ENCODE measurements at places on chromosomes 5 and 9. TPM values are rescaled to one million over a fixed set of nuclear protein-coding genes. Genes with fewer than 3 reads are reported as not detected.

DNA sequence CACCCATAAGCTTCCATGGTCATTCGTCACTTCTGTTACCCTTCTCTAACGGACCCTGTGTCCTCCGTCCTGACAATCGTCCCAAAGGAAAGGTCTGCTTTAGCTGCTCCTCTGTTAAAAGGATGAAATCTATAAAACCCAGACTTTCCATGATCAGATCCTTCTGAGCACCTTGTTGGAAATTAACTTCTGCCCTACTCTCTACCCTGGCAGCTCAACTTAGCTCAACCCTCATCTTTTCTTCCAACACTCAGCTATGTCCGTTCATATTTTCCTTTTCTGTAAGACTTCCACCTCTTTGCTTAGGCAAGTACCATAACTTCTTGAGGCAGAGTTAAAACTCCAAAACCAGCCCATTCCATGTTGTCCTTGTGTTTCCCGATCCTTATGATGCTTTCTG lies 205.4 kb downstream of the SPATA31A6 start:
- no peak for DNase-seq

GRCh38 chr5:16970826-16971225 lies 34.7 kb upstream of the MYO10 start:
- DNase-seq = no peak

GRCh38 chr5:178067755-178068154 lies 45.6 kb upstream of the N4BP3 start:
- DNase-seq = no peak

DNA sequence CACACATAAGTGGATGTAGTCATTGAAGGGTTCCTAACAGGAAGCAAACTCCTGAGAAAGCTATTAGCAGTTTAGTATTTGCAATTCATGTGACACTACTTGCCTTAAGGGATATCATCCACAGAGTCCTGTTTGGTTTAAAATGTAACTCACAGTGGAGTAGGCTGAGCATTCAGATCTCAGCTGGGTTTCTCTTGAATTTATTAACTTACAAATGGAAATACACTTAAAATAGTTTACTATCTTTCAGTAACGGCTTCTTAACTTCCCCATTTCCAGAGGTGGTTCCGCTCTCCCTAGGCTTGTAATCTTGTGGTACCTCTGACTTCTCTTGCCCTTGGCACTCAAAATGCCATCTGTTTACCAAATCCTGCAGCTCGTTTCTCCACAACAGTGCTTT lies 660.7 kb upstream of the ADAMTS16 start:
- DNase-seq = no peak

- DNase-seq = no peak
These were observed 330.7 kb upstream of the POU5F2 start for GRCh38 chr5:94072116-94072515.

GRCh38 chr9:123997665-123998277 lies 13.8 kb upstream of the LHX2 start:
- DNase-seq = no peak

- DNase-seq = no peak
These were observed 475.7 kb downstream of the CCDC171 start for GRCh38 chr9:16028548-16028947.

GRCh38 chr5:65916636-65917035 lies 9.7 kb upstream of the ERBIN start:
- DNase-seq = no peak

- no peak for DNase-seq
These were observed 153.2 kb downstream of the MELK start for GRCh38 chr9:36725777-36726356.

DNA sequence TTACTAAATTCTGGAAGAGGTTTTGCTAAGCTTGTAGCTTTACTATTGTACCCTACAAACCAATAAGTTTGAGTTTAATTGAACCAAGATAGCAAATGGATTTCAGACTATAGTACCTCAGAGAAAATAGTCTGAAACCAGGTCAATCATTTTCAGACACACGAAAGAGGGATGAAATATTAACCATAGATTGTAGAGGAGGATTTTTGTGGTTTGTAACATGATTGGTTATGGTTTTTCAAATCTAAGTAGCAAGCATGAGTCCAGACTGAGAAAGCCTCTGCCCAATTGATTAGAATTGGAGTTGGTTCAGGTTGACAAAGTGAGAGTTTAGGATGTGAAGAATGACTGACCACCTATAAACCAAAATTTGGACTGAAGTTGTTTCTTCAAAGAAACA lies 562.7 kb upstream of the DMAC1 start:
- no peak for DNase-seq

- DNase-seq = peak; percentile 19
These were observed 140.9 kb downstream of the ZNF608 start for GRCh38 chr5:124605541-124605940.

DNA sequence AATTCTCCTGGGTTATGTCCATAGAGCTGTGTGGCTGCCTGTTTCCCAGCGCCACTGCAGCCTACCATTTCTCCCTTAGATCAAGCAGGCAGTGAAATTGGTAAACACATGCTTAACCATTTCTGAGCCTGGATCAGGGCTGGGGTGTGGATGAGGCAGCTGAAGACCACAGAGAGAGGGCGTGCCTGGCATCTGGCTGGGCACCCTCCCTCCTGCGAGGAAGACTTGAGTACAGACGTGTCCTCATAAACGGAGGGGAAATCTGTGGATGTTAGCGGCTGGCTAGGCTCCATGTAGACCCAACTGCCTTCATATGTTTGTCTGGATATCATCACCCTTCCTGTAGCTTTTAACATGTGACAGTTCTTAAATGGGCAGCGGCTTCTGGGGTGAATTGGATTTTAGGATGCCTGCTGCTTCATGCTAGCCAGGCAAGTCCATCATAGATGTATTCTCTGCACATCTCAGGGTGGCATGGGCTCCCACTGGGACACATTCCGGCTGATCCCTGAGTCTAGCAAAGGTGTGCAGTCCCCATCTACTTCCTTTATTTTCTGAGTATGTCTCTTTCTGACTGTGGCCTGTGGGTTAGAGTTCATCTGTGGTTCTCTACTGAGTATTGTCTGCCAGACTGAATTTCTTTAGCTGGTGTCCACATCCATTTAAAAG lies 11.0 kb downstream of the RGS3 start:
- DNase-seq = no peak

DNA sequence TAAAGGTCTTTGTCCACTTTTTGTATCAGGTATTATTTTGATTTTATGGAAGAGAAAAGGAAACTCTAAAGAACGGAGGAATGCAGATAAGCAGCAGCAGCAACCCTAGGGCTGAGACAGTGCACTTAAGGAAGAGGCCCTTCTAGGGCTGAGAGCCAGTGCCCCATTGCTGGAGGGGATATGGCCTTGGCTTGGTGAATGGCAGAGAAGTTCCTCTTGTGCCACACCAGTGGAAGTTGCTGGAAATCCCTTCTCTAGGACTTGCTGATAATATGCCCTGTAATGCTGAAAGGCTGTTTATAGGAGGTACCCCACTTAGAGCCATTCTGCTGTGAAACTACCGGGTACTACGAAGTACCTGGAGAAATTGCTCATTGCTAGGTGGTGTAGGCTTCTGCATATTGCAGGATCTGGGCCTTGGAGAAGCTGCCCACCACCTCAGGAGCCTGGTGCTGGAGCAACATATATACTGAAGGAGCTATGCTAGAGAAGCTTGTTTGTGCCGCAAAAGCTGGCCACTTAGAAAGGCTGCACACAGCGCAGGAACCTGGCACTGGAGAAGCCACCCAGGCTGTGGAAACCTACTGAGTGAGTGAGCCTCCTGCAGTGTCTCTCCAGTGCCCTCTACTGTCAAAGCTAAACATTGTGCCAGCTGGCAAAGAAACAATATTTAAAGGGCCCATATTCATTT lies 9.6 kb upstream of the UBTD2 start:
- DNase-seq = peak; percentile 96

DNA sequence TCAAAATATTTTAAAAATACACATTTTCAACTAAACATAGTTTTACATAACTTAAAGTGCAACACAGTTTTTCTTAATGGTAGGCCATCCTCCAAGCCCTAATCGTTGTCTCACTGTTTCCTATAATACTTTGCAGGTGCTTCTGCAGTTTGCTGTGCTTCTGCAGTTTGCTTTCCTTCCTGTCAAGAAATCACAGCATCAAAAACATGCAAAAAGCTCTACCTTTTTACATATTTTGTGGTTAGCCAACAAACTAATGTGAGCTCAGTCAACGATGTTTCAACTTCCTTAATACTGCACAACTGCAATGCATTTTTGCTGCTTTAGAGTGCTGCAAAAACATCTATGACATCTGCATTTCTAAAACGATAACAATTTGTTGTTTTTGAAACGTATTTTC lies 25.2 kb downstream of the EMB start:
- no peak for DNase-seq

GRCh38 chr9:133035669-133036068 lies 4.9 kb downstream of the GTF3C5 start:
- no peak for DNase-seq

GRCh38 chr9:99779277-99779676 lies 42.4 kb upstream of the NR4A3 start:
- no peak for DNase-seq

DNA sequence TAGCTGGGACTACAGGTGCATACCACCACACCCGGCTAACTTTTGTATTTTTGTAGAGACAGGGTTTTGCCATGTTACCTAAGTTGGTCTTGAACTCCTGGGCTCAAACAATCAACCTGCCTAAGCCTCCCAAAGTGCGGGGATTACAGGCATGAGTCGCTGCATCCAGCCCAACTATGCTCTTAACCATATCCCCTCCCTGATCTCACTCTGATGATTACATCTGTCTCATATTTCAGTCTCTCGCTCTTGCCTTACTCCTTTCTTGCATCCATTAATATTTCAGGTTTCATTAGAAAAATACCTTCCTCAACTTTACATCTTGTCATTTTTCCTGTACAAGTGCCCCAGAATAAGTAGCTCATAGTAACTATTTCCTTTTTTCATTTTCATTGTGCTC lies 61.0 kb upstream of the BASP1 start:
- DNase-seq = no peak

DNA sequence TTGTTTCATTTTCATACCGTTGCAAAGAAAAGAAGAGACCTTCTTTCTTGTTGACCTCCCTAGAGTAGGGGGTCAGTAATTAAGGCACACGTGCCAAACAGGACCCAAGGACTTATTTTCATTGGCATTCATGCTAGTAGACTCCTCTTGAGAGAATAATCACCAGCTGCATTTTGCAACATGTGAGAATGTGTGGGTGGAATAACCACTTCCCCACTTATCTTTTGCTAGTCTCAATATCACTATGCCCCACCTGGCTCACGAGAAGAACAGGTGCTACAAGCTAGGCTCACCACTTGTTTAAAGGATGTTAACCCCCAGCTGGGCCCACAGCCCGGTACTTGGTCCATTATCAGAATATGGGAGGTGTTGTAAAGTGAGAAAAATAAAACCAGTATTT lies 460.7 kb upstream of the MEF2C start:
- DNase-seq = no peak

- no peak for DNase-seq
These were observed 121.6 kb downstream of the MEF2C start for GRCh38 chr5:88761269-88761850.

GRCh38 chr9:110886832-110887231 lies 151.4 kb downstream of the LPAR1 start:
- DNase-seq = no peak

DNA sequence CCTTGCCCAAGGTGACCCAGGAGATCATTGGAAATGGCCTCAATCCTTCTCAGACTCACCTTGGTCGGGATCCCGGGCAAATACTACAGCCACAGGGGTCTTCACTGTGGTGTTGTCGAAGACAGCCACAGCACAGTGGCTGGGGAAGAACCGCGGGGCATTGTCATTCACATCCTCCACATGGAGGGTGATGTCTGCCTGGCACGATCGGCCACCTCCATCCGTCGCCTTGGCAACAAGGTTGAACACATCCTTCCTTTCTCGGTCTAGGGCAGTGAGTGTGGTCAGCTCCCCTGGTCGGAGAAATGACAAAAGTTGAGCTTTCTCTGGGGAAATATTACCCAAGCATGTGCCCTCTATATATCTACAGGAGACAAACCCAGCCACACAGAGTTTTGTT lies 56.8 kb downstream of the FAT2 start:
- peak; percentile 74 for DNase-seq

DNA sequence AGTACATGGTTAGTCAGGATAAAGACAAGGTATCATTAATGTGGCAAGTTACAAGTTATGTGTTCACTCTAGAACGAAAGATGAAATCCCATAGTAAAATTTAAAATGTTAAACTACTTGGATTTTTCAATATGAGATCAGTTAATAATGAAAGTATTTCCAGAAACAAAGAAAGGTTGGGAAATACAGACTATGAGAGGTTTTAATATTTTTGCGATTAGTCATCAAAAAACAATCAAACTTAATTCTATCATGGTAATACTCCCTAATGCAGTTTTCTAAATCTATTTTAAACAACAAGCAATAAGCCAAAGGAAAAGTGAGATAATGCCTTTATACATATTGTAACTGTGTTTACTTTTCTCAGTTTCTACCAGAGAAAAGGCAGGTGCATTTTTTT lies 10.6 kb downstream of the CDH12 start:
- DNase-seq = no peak

- DNase-seq = no peak
These were observed 334.2 kb downstream of the SPOCK1 start for GRCh38 chr5:137164961-137165360.

- DNase-seq = no peak
These were observed 578 bp downstream of the LHX6 start for GRCh38 chr9:122228191-122228567.

DNA sequence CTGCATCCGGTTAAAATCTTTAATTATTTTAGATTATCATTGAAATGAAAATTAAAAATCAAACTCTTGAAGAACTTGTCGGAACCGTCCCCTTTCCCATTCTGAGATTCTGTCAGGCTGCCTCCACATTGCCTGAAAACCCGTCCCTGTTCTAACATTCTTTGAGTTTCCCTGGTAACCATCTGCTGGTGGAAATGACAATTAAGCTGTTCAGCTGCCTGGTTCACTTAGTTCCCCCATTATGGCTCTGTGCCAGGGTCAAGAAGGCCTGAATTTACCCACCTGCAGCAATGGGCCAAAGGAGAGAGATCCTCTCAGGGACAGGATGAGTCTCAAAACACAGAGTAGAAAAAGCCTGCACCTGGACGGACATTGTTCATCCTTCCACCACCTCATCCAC lies 11.8 kb upstream of the TCOF1 start:
- no peak for DNase-seq

DNA sequence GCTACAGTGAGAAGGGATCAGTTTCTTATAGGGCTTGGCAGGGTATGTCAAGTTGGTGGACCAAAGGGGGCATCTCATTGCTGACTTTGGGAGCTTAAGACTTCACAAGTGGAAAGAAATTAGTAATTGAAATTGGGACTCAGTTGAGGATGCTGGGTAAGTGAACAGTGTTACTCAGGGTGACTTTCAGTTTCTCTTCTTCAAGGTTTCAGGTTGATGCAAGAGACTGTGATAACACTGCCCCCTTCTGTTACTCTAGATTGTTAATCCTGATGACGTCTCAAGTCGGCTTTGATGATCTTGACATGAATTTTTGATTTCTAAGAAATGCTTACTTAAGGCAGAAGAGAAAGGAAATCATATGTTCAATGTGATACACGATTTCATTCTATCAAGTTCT lies 21.3 kb downstream of the KCTD16 start:
- peak; percentile 25 for DNase-seq

The ENTPD8 gene
- total RNA-seq = 1.9 TPM

The TMEM174 gene
- not detected for total RNA-seq

The SLCO6A1 gene
- total RNA-seq = not detected

The SLC36A2 gene
- total RNA-seq = not detected

The SKP2 gene
- total RNA-seq = 68.8 TPM

The TTC39B gene
- total RNA-seq = 2.3 TPM

The TEX48 gene
- not detected for total RNA-seq

The C5orf34 gene
- 6.8 TPM for total RNA-seq

The SLC34A3 gene
- not detected for total RNA-seq

The FOXD4 gene
- total RNA-seq = not detected

The PCDHA6 gene
- not detected for total RNA-seq

The CWC27 gene
- 15.4 TPM for total RNA-seq

The RANBP17 gene
- 5.5 TPM for total RNA-seq

Measured in G401 (cell line).